Stimulated activated naive CD8-positive, alpha-beta T cell treated with anti-CD3 and anti-CD28 coated beads, Interleukin-15, amount 100 ng/mL, for 72 hours (primary cell): ENCODE measurements at places on chromosomes 2 and 18.

- DNase-seq: no peak
Measured at GRCh38 chr2:141611176-141611571, 519.6 kb downstream of the LRP1B start.

DNA sequence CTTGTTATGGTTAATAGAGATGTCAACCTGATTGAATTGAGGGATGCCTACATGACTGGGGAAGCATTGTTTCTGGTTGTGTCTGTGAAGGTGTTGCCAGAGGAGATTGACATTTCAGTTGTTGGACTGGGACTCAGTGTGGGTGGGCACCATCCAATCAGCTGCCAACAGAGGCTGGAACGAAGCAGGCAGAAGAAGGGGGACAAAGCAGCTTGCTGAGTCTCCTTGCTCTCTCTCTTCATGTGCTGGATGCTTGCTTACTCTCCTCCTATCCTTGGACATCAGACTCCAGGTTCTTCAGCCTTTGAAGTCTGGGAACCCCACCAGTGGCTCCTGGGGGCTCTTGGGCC, 22.2 kb upstream of the SMAD4 start:
- no peak for DNase-seq

- no peak for DNase-seq
Measured at GRCh38 chr2:142877216-142877838, at the start of gene KYNU. TSS of gene KYNU (plus strand) at chr2:142877664. CDS start at chr2:142885368, 7,704 bp downstream.

DNA sequence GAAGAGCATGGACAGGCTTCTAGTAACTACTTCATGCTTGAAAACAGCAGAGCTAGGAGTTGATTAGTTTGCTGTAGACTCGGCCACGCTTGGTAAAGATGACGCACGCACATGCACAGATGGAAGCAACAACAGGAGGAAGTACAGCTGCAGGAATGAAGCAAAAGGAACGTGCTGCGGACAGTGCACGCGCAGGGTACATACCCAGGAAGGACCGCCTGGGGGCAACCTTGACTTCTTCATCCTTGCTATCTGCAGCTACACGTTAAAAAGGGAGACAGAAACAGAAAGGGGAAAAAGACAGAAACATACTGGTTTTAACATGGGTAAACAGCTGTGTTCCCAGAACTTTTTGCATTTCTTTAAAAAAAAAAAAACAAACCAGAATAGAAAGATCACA, 17.7 kb downstream of the SLC66A2 start:
- no peak for DNase-seq

DNA sequence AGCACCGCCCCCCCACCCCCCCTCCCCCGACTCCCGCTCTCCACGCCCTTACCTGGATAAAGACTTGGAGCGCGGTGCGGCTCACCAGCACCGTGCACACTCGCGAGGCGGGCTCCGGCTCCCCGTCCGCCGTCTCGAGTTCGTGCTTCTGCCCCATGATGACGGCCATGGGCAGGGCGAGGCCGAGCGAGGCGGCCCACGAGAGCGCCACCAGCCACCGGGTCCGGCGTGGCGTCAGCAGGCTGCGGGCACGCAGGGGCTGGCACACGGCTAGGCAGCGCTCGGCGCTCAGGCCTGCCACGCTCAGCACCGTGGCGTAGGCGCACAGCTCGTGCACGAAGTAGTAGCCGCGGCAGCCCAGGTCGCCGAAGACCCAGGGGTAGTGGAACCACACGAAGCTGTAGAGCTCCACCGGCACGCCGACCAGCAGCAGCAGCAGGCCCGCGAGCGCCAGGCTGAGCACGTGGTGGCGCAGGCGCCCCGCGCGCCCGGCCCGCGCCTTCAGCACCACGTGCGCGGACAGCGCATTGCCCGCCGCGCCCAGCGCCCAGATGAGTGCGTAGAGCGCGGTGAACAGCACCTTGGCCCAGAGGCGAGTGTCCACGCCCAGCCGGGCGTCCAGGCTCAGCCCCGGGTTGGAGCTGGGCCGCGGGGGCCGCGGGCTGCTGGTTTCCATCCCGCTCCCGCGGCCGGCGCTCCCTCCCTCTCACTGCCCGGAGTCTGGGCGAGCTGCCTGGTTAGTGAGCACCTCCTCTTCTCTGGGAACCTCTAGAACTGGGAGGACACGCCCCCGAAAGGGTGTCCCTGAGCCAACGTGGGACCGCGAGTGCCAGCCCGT, at the start of gene NTSR2:
TSS of gene NTSR2 (minus strand) at position 742 of the 838 bp plus-strand sequence. CDS start at position 676, 66 bp downstream.
- DNase-seq: peak; percentile 38

DNA sequence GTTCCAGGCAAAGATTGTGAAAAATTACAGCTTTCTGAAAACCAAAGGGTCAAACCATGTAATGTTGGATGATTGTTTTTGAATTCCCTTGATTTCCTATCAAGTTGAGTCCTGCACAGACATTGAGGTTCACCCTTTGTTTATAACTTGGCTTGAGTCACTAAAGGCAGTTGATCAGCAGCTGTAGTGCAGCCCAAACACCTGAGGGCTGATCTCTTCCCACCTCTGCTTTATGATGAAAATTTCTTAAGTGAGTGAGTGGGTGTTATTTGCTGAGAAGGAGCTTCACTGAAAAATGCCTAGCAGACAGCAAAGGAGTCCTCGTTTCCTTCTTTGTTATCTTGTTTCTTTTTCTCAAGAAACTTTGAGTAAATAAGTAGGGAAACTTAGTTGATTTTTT, 31.9 kb upstream of the BMPR2 start:
- no peak for DNase-seq

DNA sequence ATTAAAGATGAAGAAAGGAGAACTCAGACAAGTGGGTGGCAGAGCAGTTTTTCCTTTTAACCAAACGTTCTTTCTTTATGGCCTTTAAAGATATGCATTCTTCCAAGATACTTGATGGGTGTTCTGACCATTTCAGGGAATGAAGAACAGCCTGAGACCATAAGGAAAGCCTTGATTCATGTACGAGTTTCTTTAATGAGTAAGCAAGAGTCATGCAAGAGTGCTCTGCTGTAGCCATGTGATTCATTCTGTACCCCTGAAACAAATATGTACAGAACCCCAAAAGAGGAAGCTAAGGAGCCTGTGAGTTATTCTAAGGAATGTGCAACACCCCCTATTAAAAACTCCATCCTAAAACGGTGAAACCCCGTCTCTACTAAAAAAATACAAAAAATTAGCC, 372.8 kb downstream of the MTX2 start:
- DNase-seq: no peak

DNA sequence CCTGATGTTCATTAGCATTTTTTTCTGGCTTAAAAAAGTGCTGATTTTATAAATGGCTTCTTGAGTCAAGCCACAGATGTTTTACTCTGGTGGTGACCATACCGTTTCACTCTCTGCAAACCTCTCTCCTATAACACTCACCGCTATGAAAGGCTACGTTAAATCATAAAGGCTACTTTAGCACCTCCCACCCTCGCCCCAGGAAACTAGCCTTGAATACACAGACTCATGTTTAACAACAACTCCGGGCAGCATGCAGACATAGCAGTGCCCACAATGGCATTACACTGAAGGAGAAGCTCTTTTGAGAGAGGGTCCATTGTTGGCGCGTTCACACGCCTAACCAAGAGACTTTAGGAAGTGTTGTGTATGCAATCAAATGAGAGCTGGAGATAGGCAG, 5.6 kb downstream of the MYT1L start:
- DNase-seq: no peak

- no peak for DNase-seq
Measured at GRCh38 chr2:173107629-173108022, 32.0 kb downstream of the MAP3K20 start.

GRCh38 chr2:6650311-6650710, 215.4 kb downstream of the CMPK2 start:
- DNase-seq: no peak

DNA sequence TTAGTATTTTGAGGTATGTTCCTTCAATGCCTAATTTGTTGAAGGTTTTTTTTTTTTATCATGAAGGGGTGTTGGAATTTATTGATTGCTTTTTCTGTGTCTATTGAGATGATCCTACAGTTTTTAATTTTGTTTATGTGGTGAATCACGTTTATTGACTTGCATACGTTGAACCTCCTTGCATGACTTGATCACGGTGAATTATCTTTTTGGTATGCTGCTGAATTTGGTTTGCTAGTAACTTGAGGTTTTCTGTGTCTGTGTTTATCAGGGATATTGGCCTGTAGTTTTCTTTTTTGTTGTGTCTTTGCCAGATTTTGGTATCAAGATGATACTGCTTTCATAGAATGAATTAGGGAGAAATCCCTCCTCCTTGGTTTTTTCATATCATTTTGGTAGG, 23.9 kb downstream of the CLIP4 start:
- no peak for DNase-seq

GRCh38 chr2:60735496-60736250, 20.4 kb upstream of the PAPOLG start:
- DNase-seq: peak; percentile 30

DNA sequence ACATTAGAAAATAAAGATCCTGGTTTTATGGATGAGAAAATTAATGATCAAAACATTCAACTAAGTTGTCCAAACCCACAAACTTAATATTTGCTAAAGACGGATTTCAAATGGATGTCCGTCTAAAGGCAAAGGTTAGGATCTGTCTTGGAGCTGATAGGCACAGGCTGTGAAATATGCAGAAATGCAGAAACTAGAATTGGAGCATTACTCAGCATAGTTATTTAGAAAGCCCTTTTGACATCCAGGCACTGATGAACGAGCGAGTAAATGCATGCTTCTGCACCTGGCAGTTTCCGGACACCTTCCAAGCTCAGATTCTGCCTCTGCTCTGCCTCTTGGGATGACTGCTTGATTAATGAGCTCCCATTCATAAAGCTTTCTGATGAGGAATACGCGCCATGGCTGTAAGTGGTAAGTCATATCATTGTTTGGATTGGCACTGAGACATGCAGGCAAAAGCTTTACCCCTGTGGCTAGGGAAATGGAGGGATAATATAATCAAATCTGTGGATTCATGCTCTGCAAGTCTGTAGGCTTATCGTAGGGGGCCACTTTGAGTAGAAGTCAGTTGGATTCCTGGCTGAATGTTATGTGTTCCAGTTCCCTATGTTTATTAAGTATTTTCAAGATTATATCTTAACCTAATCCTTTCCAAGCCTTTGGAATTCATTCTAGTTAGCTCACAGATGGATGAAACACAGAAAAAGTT, 2176.3 kb upstream of the CELF4 start:
- DNase-seq: no peak

- DNase-seq: peak; percentile 21
Measured at GRCh38 chr2:48415836-48416515, 114.0 kb upstream of the STON1 start.

- DNase-seq: no peak
Measured at GRCh38 chr2:101119431-101119830, 31.8 kb downstream of the TBC1D8 start.

GRCh38 chr2:42795275-42795674, 2.9 kb upstream of the HAAO start:
- no peak for DNase-seq

GRCh38 chr18:65737471-65737955, 13.3 kb upstream of the CDH7 start:
- no peak for DNase-seq

GRCh38 chr2:64036034-64036705, 16.9 kb upstream of the VPS54 start:
- peak; percentile 25 for DNase-seq

DNA sequence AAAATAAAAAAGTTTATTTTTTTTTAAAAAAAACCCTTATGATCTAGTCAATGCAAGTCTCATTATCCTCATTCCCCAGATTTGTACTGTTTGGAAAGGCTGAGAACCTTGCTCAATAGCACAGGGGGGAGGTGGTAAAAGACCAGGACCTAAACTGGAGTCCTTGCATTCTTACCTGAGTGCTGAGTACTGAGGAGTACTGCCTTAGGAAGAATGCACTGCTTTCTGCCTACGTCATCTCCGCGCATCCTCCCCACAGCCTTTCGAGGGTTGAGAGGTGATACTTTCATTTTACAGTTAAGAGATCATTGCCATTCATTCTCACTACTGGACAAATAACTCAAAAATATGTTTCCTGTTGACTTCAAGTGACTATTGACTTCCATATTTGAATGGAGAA, 73.8 kb downstream of the MAP3K20 start:
- peak; percentile 41 for DNase-seq

GRCh38 chr2:240232961-240233884, 92.8 kb upstream of the OTOS start:
- DNase-seq: peak; percentile 78

- DNase-seq: no peak
Measured at GRCh38 chr2:168136392-168136977, 110.9 kb downstream of the STK39 start.

GRCh38 chr2:74328573-74328972, 14.6 kb downstream of the SLC4A5 start:
- no peak for DNase-seq

GRCh38 chr2:113216891-113217454, 43.2 kb downstream of the PSD4 start:
- DNase-seq: no peak

DNA sequence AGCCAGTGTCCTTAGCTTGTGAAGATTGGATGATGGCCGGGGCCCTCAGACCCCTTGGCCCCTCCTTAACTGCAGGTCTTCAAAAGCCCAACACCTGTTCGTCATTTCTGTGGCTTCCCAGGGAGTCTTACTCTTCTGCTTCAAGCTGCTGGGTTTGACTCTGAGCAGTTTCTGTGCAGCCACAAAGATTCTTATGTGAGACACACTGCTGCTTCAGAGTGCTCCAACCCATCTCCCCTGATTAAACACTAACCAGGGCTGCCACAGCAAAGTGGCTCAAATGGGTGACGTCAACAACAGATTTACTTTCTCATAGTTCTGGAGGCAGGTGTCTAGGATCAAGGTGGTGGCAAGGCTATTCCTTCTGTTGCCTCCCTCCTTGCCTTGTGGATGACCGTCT, 40.8 kb downstream of the TSN start:
- no peak for DNase-seq

DNA sequence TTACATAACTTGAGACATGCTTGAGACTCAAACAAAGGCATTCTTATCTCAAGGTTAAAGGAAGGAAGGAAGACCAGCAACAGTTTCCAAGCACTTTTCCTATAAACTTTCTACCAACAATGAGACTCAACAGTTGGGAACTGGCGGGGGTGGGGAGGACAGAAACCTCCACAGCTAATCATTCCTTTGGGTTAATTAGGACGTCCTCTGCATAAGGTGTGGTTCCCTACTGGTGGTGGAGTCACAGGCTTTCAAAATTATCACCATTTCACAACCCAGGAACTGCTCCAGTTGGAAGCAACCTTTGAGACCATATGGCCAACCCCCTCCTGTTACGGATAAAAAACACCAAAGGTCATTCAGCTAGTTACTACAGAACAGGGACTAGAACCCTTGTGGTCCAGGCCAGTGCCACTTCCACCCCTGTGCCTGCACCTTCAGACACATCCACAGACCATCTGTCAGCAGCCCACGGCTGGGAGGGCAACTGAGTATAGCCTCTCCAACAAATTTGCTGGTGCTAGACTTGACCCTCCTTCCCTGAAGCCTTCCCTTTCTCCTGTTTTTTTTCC, 30.1 kb upstream of the ATL2 start:
- no peak for DNase-seq

GRCh38 chr18:65761636-65762295, 11.0 kb downstream of the CDH7 start:
- no peak for DNase-seq

DNA sequence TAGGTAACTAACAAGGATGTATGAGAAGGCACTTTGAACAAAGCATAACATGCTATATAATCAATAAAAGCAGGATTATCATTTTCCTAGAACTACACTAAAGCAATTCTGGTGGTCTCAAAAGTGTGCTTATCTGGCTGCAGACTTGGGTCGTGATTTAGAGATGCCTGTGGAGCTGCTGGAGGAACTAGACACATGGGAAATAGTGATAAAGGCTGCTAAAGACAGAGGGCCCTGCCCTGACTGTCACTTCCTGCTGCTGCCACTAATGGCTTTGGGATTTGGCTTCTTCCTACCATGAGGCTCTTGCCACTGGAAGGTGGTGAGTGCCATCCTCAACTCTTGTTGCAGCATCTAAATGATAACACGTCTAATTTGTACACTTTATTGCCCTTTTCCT, 22.5 kb downstream of the TMEM178A start:
- DNase-seq: no peak
